Stimulated activated CD4-positive, alpha-beta T cell treated with anti-CD3 and anti-CD28 coated beads, Interleukin-15, amount 100 ng/mL, for 1 hour (primary cell): ENCODE measurements at places on chromosomes 3 and 15.

DNA sequence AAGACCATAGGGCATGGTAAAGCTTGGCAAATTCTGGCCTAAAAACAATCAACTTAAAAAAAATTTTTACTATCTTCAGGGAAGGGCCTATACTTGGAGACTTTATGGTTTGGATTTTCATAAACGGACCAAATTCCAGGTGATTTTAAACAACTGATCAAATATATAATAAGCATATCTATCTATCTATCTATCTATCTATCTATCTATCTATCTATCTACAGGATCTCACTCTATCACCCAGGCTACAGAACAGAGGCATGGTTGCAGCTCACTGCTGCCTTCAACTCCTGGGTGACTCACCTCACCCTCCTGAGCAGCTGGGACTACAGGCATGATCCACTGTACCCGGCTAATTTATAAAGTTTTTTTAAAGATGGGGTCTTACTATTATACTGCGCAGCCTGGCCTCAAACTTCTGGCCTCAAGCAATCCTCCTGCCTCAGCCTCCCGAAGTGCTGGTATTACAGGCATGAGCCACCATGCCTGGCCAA lies 6.7 kb downstream of the SPPL2A start:
- DNase-seq, result no peak

DNA sequence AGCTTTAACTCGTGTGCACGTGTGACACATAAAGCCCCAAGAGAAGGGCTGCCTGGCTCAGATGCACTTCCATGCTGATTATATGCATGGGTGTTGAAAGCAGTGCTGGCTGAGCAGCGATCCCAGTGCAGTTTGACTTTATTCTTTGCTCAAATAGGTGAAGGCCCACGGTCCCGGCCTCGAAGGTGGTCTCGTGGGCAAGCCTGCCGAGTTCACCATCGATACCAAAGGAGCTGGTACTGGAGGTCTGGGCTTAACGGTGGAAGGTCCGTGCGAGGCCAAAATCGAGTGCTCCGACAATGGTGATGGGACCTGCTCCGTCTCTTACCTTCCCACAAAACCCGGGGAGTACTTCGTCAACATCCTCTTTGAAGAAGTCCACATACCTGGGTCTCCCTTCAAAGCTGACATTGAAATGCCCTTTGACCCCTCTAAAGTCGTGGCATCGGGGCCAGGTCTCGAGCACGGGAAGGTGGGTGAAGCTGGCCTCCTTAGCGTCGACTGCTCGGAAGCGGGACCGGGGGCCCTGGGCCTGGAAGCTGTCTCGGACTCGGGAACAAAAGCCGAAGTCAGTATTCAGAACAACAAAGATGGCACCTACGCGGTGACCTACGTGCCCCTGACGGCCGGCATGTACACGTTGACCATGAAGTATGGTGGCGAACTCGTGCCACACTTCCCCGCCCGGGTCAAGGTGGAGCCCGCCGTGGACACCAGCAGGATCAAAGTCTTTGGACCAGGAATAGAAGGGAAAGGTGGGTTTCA lies 87.7 kb downstream of the DNASE1L3 start:
- DNase-seq, result no peak

DNA sequence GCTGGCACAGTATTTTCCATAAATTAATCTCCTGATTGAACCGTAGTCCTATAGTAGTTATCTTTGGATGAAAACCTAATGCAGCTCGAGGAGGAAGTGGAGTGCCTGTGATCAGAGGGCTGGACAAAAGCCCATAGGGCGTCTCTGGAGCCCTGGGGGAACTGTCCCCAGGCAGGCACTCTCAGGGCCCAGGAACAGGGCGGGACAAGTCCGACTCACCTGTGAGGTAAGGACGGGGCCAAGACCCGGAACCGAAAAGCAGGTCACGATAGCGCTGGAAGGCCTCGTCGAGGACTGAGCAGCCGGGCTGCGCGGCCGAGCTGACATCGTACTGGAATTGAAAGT lies 341 bp downstream of the HEXA start:
- no peak for DNase-seq

DNA sequence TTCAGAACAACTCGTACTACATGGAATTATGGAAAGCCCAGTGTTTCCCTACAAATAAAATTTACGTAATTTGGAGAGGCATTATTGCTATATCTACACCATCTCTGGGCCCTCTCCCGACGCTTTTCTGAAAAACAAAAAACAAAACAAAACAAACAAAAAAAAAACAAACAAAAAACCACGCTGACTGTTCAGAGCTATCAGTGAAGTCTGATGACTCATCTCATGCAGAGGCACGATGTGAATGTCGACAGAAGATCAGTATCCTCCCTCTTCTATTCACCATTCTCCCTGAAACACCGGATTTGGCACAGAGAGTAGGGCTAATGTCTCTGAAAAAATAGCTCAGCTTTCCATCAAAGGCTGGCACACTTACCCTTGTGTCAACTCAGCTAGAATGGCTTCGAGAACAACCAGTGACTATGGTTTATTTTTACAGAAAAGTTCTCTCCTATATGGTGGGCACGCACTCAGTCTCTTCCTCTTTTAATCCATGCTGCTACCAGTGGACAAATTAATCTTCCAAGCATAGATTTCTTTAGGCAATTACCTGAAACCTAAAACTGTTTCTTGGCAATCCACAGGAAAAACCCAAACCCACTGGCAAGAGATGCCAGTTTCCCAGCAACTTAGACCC lies 1.5 kb downstream of the CRBN start:
- no peak for DNase-seq

- peak; percentile 59 for DNase-seq
These were observed 18.8 kb downstream of the NBEAL2 start for GRCh38 chr3:46998121-46998851.

DNA sequence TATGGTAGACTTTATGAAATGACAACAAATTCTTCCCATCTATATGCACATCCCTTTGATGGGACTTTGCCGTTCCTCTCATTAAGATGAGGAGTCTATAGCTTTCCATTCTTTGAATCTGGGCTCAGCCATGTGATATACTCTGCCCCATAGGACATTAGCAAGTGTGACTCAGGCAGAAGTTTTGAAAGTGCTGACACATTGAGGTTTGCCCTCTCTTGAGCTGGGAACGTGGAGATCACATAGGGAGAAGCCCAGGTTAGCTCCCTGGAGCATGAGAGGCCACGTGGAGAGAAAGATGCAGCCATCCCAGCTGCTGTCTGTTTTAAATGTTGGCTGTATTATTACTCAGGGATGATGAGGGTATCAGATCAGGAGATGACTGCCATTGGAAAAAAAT lies 67.7 kb upstream of the OXTR start:
- DNase-seq, result no peak

DNA sequence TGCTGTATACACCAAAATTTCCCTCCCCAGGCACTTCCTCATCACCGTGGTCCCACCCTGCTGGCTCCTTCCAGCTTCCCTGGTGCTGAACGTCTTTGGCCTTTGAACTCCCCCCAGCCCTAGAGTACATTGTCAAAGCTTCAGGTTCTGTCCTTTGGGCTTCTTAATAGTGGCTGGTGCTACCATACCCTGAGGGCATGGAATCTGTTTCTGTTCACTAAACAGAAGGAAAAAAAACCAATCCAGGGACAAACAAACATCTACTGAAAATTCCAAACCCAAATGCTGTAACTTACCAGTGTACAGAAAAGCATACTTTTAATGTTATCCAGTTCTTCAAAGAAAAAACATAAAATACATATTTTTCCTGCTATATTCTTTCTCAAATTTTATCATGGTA lies 148.7 kb downstream of the MYLK start:
- no peak for DNase-seq

DNA sequence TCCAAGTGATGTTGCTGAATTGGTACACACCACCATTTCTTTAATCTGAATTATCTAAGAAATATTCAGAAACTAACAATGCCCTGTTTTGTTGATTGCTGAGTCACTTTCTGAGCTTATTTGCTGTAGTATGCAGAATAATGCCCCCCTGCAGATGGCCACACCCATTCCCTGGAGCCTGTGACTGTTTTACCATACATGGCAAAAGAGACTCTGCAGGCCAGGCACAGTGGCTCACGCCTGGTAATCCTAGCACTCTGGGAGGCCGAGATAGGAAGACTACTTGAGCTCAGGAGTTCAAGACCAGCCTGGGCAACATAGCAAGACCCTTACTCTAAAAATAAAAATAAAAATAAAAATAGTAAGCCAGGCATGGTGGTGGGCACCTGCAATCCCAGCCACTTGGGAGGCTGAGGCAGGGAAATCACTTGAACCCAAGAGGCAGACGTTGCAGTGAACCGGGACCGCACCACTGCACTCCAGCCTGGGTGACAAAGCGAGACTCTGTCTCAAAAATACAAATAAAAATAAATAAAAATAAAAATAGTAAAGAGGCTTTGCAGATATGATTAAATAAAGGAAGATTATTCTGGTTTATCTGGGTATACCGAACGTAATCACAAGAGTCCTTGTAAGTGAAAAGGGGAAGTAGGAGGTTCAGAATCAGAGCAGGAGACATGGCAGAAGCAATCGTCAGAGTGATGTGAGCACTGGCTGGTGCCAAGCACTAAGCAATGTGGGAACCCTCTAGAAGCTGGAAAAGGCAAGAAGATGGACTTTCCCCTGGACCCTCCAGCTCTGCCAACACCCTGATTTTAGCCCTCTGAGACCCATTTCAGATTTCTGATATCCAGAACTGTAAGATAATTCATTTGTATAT lies 19.0 kb downstream of the PCYT1A start:
- DNase-seq, result no peak

- no peak for DNase-seq
These were observed 43.0 kb downstream of the USP13 start for GRCh38 chr3:179695672-179696313.

DNA sequence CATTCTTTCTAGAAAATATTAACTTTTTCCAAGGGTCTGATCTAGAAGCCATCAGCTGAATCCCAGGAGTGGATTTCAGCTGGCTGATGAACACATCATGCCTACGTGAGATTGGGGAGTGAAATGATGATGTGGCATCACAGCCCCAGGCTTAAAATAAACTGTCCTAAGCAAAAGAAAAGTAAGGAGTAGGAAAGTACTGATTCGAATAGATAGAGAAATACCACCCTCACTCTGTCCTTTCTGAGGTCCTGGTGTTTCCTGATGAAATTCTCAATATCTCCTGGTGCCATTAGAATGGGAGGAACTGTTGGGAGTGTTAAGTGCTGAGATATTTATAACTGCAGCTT lies 376.8 kb upstream of the SEMA6D start:
- DNase-seq, result no peak

DNA sequence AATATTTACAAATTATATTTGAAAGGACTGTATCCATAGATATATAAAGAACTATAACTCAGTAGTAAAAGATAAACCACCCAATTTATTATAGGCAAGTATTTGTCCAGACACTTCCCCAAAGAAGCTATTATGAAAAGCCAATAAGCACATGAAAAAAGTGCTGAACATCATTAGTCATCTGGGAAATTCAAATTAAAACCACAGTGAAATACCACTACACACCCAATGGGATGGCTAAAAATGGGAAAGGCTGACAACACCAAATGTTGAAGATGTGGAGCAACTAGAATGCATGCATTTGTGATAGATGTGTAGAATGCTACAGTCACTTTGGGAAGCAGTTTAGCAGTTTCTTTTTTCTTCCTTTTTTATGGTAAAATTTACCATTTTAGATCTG lies 147.0 kb downstream of the PDE8A start:
- DNase-seq, result no peak

DNA sequence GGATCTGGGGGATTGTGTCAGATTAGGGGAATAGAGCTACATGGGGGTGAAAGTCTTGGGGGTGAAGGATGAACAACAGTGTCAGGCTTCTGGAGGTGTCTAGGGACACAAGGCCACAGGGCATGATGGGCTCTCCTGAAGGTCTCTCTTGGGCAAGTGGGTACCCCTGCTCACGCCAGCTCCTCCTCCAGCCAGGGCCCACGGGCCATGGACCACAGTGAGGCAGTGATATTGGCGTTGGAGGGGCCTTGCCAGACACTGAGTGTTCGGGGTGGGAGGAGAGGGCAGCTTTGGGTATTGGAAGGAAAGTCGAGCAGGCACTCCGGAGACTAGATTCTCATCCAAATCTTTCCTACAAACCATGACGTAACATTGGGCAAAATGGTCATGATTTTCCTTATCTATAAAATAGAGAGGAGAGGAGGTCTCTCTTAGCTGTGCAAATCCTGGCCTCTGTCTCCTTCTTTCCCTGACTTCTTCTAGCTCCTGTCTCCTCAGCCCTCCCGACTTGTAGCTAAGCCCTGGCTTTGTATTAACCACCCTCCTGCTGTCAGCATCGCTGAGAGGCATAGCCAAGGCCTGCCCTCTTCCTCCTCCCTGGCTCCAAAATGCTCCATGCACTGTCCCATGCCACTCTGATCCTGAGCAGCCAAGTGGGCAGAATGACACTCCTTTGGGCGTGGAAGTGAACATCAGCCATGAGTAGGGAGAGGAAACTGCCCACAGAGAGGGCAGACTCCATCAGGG lies 24.0 kb upstream of the SRP14 start:
- DNase-seq, result no peak

DNA sequence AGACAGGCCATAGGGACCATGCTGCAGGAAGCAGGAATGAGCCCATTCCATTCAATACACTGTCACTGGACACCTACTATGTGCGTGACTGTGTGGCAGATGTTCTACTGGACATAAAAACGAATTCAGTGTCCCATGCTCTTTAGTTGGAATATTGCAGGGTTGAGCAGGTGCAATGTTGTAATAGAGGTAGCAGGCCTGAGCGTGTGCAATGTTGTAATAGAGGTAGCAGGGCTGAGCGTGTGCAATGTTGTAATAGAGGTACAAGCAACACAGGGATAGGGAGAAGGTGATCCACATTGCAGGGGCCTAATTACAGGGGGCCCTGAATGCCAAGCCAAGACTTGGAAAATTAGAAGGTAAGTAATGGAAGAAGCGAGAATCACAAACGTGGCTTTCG lies 261.4 kb upstream of the HES1 start:
- DNase-seq, result no peak

- peak; percentile 6 for DNase-seq
These were observed 152.8 kb downstream of the RBPMS2 start for GRCh38 chr15:64622410-64623260.

DNA sequence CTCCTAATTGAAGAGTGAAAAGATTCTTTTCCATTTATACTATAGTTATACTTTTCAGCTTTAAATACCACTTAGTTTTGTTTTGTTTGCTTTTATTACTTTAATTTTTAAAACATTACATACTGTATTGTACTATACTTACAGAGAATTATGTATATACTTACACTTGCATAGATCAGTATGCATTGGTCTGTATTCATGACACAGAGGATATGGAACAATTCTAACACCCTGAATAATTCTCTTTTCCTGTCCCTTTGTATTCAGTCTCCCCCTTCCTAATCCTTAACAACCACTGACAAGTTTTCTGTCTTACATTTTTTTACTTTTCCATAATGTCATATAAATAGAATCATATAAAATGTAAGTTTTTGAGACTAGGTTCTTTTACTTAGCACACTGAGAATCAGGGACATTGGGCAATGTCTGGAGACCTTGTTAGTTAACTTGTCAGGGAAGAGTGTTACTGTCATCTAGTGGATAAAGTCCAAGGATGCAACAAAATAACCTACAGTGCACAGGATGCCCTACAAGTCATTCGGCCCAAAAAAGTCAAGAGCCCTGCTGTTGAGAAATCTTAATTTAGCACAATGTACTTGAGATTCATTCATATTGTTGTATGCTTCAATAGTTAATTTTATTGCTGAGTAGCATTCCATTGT lies 95.7 kb upstream of the MCTP2 start:
- DNase-seq, result no peak
